ENCODE measurements at places on chromosomes 3 and 15.
A peak's percentile ranks its signal among the peaks of the same experiment; 100 is the strongest.

- no peak for DNase-seq
These were observed 406 bp upstream of the RASA2 start for GRCh38 chr3:141486496-141486745.

DNA sequence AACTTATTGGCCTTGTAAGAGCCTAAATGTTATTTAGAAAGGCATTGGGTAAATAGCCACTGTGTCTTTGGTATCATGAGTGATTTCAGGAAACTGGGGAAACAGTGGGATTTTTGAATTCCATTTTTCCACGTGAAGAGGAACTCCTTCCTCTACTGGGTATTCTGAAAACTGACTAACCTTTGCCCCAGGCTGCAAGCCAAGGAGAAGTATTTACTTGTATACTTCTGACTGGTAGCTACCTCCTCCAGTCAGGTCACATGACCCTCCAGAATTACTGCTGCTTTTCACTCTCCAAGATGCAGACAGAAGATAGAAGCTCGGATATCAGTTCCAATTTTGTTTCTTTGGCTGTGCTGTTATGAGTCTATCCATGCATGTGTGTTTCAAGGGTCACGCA is 50.9 kb upstream of the MAP3K13 start:
- DNase-seq: no peak

- DNase-seq: no peak
These were observed 29.9 kb downstream of the ACP3 start for GRCh38 chr3:132346841-132347736.

GRCh38 chr3:134752761-134753461 is 42.1 kb upstream of the EPHB1 start:
- no peak for DNase-seq

- DNase-seq: no peak
These were observed 98.8 kb downstream of the SH3GL3 start for GRCh38 chr15:83545804-83546511.

- no peak for DNase-seq
These were observed 60.2 kb upstream of the RAB6B start for GRCh38 chr3:133955892-133956291.

DNA sequence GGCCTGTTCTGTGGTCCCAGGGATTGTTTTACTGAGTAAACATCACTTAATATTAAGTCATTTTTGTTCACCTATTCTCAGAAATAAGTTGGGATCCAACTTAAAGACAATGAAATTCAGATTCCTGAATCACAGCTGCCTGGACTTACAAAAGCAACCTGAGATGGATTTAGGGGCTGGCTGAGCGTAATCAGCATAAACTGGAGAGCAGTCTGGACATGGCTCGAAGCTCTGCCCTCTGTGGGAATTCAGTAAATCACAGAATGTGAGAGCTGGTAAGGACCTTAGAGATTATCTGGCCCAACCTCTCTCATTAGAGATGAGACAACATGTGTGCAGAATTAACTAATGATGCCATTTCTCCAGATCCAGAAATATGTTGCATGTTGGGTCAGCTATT is 23.7 kb downstream of the CCDC80 start:
- DNase-seq: no peak

DNA sequence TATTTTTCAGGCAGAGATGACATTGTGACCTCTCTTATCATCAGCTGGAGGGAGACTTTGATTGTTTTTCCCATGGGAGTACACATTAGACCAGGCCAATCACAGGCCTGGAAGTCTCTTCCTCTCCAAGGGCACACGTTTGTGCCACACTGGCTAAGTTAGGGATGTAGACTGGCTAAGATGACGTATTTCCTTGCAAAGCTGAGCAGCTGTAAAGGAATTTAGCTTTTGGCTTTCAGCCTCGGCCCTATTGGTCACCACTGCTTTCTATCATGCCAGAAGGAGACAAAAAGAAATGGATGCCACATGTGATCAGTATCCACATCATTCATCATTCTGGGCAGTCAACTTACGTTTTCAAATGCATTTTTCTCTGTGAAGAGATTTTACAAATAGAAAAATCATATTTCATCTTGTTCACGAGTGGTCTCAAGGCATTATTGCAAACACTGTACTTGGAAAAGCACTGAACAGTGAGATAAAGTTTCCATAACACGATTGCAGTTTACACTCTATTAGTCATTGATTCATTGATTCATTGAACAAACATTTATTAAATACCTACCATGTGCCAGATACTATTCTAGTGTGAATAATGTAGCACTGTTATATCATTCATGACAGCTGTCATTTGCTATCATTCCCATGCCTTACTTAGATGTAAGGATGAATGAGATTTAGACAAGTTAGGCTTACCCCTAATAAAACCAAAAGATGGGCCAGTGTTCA is 27.0 kb upstream of the RNF7 start:
- DNase-seq: peak; percentile 87

DNA sequence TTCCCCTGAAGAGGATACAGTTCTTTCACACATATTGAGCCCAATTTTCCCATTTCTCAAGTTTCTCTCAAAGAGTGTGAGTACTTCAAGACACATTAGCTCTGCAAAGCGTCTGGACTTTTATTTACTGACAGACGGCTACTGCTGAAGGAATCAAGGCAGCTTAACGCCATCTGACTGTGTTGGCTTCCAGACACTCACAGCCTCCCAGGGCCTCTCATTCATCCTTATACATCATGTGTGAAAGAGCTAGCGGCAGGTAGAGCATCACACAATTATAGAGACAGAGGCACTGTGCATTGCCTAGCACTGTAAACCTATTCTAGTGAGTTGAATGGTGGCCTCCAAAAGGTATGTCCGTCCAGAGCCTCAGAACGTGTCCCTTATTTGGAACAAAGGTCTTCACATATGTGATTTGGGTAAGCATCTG is 284.1 kb upstream of the STT3B start:
- DNase-seq: no peak

GRCh38 chr3:112900113-112900512 is 53.4 kb upstream of the CD200R1L start:
- DNase-seq: no peak

GRCh38 chr15:68732451-68732850 is 88.2 kb downstream of the ANP32A start:
- DNase-seq: no peak

DNA sequence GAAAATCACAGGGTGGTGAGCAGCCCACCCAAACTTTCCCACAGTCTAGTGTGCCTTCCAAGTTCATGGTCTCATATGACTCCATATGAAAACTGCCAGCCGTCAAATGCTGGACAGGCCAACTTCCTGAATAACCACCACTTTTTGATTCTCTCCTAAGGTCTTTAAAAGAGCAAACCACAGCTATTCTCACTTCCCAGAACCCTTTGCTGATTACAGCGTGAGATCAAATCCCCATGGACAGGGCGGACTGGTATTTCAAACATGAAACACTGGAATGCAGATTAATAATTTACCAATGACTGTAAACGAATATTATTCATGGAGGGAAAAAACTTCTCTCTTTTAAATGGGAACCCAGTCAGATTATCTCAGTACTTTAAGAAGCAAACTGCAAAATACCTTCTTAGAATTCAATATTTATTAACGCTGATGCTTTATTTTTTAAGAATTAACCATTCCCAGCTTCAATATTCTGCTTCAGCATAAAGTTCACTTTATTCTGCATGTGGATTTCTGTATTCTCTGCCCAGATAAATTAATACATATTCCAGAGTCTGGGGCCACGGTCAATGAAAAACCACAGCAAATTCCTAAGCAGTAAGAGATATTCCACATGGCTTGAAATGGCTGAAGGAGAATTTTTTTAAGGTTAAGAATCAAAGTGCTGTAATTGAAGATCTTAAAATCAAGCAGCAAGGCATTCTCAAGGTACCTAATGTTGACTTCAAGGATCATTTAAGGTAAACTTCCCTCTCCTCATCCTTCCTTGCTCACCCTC is 42.9 kb downstream of the MYO1E start:
- DNase-seq: peak; percentile 49

- no peak for DNase-seq
These were observed 871.2 kb downstream of the TUSC7 start for GRCh38 chr3:117580806-117581205.

- DNase-seq: peak; percentile 93
These were observed 87.0 kb upstream of the ALDH1L1 start for GRCh38 chr3:126267169-126267975.

GRCh38 chr3:156145866-156146265 is 25.5 kb downstream of the KCNAB1 start:
- DNase-seq: no peak

DNA sequence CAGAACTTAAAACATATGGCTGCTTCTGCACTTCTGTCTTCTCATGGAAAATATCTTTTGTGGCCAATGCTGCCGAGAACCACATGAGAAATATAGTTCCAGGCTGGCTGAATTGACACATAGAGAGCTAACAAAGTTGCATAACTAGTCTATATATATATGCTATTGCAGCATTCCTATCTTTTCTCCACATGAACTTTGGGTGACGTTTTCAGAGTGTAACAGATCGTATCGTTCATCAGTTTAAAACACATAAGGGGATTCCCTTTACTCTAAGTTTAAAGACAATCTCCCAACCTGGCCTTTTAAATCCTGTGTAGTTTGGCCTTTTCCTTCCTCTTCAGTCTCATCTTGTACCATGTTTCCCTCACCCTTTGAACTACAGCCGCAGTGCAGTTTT is 394.2 kb upstream of the CBLB start:
- no peak for DNase-seq

- no peak for DNase-seq
These were observed 526.5 kb upstream of the PROK2 start for GRCh38 chr3:72311425-72311824.

DNA sequence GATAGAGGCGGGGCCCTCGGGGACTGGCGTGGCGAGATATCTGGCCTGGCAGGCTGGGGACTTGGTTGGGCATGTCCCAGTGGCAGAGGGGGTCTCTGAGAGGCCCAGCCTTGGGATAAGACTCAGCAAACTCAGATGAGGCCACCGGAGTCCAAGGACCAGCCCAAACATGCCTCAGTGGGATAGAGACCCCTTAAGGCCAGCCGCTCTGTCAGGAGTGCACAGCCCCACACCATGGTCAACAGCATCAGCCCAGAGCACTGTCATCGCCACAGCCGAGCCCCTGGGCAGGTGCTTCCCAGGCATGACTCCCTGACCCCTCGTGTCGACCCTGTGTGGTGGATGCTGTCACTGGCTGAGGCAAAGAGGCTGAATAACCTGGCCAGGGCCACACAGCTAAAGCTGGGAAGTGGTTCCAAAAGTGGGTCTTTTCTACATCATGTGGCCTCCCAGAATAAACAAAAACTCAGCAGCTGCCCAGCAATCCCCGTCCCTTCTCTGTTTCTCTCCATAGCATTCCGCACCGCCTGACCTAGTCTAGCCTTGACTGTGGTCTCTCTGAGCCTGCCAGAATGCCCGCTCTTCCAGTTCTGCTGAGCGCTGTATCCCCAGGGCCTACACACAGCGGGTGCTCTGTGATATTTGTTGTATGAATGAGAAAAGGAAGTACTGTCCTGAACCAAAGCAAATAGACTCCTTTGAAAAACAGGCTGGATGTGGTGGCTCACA is 15.1 kb downstream of the CTSH start:
- DNase-seq: no peak

- DNase-seq: no peak
These were observed 105.2 kb downstream of the FMN1 start for GRCh38 chr15:33089165-33089877.

DNA sequence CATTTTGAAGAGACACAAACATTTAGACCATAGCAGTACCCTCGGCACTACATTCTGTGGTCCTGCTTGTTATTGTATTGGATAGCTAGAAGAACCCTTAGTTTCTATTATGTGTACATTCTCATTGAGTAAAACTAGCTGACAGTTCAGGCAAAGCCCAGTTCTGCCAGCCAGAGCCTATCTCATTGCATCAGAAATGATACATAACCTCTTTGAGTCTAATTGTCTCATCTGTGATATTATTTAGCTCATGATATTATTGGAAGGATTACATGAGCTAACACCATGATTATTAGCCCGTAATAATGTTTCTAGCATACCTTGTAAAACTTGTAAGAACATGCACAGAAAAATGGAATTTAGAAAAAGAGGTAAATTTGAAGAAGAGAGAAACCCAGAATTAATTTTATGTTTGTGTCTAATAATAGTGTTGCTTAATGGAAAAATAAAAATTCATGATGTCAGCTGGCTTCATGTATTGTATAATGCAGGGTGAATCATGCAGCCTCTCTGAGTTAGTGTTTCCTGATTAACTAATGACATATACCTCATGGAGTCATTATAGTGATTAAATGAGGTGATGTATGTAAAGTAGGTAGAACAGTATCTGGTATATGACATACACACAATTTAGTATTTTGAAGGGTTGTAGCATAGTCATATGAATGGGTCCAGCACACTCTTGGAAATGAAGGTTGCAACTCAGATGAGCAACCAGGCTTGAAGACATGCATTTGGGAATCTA is 339.4 kb upstream of the GRM7 start:
- DNase-seq: no peak

DNA sequence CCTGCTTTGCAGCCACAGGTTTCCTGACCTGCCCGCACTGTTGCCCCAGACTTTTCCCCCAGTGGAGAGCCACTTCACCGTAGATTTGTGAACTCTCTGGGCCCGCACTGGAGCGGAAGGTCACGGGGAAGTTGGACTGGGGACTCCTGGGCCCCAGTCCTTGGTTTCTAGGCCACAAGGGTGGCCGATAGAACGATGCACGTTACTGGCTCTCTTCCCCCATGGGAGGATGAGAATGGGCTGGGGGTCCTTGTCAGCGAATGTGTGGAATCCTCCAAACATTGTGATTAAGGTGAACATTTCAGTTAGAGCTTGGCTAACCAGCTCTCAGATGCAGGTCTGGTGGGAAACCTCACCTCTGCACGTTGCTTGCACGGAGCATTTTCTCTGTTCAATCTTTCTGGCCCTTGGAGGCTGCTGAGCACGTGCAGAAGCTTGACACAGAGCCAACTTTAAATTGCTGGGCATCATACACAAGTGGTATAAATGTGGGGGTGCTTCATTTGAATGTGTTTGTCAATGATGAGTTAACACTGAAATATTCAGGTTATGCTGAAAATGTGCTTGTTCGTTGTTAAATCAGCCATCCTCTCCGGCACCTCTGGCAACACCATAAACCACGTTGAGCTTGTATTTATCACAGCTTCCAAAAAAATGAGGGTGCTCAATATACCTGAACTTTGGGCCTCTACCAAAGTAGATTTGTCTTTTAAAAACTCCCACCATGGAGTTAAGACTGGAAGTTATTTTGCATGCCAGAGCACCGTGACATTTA is 976 bp downstream of the DIS3L start:
- DNase-seq: peak; percentile 93

- no peak for DNase-seq
These were observed 265.8 kb downstream of the RPLP1 start for GRCh38 chr15:69718436-69718835.

DNA sequence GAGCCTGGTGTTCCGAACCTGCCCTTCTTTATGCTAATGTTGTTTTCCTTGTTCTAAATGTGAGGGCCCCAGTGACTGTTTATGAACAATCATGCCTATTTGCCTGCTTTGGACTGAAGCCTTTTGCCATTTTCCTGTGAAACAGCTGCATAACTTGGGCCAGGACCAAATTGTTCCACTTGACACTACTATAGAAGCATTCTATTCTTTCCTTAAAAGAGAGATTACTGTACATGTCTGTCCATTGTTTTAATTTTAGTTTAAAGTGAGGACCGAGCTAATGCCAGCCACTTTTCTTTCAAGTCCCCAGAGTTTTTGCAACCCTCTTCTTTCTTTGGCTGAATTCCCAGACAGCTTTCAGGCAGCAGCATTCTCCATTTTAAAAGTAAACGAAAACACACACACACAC is 980.3 kb downstream of the CADM2 start:
- no peak for DNase-seq

GRCh38 chr3:71784201-71784913 is 591 bp downstream of the PROK2 start:
- no peak for DNase-seq

- peak; percentile 89 for DNase-seq
These were observed 10.0 kb downstream of the GNAI2 start for GRCh38 chr3:50245831-50246516.

- no peak for DNase-seq
These were observed 32.0 kb downstream of the ZBTB38 start for GRCh38 chr3:141400073-141400971.

All from ELR (cell line).